ENCODE measurements at places on chromosomes 12 and 14. TPM values are rescaled to one million over a fixed set of nuclear protein-coding genes. Genes with fewer than 3 reads are reported as not detected.

GRCh38 chr12:77841521-77841920 is 10.8 kb downstream of the NAV3 start:
- no peaks in the 10 kb centered on the region for H3K4me1 ChIP-seq
- H3K27ac ChIP-seq = no peak overlapping the region
- no peaks in the 10 kb centered on the region for H3K36me3 ChIP-seq
- H3K27me3 ChIP-seq = no peaks in the 10 kb centered on the region

GRCh38 chr12:102957339-102958050 is at the start of gene ASCL1:
TSS of gene ASCL1 (plus strand) at chr12:102957674. CDS start at chr12:102958245, 571 bp downstream.
- peak; percentile 42 for DNase-seq
- no peak within 1 kb of the TSS for H3K27ac ChIP-seq
- H3K36me3 ChIP-seq = no peaks in the 10 kb centered on the region
- peaks cover 41% of the 10 kb centered on the region for H3K4me1 ChIP-seq
- H3K4me3 ChIP-seq = peak within 1 kb of the TSS; percentile 89
- peaks cover 80% of the 10 kb centered on the region for H3K27me3 ChIP-seq

GRCh38 chr12:42237853-42238239 is 202 bp downstream of the YAF2 start:
- no peak for DNase-seq
- H3K4me1 ChIP-seq = peaks cover 32% of the 10 kb centered on the region
- H3K36me3 ChIP-seq = no peaks in the 10 kb centered on the region
- no peaks in the 10 kb centered on the region for H3K27me3 ChIP-seq

The CLEC14A gene
- polyA plus RNA-seq = not detected

DNA sequence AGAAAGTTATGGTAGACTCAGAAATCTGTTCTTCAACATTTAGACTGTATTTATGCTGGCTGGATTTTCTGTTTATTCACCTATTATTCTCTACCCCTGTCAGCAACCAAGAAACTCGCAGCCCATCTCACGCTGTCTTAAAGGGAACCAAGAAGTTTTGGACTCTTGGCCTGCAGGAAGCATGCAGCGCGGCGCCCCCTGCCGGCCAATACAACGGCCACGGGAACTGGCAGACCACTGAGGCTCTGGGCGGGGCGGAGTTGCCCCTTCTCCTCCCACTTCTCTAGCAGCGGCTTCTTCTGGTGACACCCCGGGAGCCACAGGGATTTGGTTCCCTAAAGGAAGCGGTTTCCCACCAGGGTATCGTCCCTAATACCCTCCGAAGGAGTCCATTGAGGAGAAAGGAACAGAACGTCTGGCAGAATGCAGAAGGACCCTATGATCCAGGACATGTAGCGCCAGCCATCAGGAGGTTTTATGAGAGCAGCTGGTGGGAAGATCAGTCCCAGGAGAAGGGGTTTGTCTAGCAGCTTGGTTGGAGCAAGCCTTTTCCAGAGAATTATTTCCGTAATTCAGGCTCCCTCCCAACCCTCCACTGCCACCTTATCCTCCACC is 21.0 kb upstream of the RNASE2 start:
- DNase-seq = no peak
- H3K27ac ChIP-seq = no peak overlapping the region
- no peaks in the 10 kb centered on the region for H3K36me3 ChIP-seq
- no peak overlapping the region for H3K4me3 ChIP-seq

DNA sequence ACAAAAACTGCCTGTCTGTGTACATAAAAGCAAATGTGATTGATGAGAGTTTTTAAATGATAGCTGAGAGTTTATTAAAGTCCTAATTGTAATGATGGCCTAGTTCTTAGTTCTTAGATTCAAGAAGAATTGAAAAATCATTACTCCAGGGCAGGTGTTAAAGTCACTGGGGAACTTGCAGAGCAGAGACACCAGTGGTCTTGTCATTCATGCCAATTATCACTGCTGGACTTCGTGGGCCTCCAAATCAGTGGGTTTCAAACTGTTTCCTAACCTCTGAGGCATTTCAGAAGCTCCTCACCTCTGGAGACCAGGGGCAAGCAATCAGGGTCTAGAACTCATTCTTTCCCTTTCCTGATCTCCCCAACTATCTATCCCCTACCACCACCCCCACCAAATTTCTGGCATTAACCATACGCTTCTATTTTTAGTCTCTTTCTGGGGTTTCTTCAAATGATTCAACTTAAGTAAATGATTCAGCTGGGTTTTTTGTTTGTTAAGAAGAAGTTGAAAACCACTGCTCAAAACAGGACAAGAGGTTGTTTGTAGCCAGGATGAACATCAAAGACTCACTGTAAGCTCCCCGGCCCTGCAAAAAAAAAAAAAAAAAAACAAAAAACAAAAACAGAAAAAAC is 80.1 kb downstream of the CEP83 start:
- peaks cover 18% of the 10 kb centered on the region for H3K36me3 ChIP-seq
- no peak overlapping the region for H3K4me3 ChIP-seq
- no peak for DNase-seq
- H3K27me3 ChIP-seq = no peaks in the 10 kb centered on the region

GRCh38 chr12:104570174-104570907 is 113.6 kb downstream of the CHST11 start:
- peak overlapping the region; percentile 98 for H3K27ac ChIP-seq
- H3K36me3 ChIP-seq = peaks cover 6% of the 10 kb centered on the region
- H3K4me1 ChIP-seq = peaks cover 79% of the 10 kb centered on the region

- peak; percentile 53 for DNase-seq
- peak overlapping the region; percentile 80 for H3K4me3 ChIP-seq
- peaks cover 6% of the 10 kb centered on the region for H3K36me3 ChIP-seq
- peaks cover 38% of the 10 kb centered on the region for H3K4me1 ChIP-seq
- H3K27ac ChIP-seq = peak overlapping the region; percentile 92
- no peaks in the 10 kb centered on the region for H3K27me3 ChIP-seq
Measured at GRCh38 chr14:54627540-54628363, 60.8 kb downstream of the SAMD4A start.

DNA sequence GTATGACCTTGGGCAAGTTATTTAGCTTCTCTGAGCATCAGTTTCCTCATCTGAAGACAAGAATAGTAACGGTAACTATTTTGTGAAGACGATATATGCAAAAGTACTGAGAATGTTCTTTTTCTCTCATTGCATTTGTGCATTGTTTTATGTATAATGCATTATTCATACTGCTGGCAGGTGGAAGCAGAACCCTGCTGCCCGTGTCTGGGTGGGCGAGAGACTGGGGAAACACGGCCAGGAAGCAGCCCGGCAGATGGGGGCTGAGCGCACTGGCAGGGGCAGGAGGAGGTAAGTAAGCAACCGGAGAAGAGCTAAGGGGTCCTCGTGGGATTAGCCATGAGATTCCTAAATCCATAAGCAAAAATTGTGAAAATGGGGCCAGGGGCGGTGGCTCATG is 115.8 kb upstream of the MED13L start:
- H3K4me3 ChIP-seq = no peak overlapping the region
- DNase-seq = no peak
- H3K4me1 ChIP-seq = peaks cover 11% of the 10 kb centered on the region
- peaks cover under 1% of the 10 kb centered on the region for H3K36me3 ChIP-seq
- H3K27me3 ChIP-seq = no peaks in the 10 kb centered on the region

- H3K4me3 ChIP-seq = no peak overlapping the region
- no peaks in the 10 kb centered on the region for H3K36me3 ChIP-seq
- no peak overlapping the region for H3K27ac ChIP-seq
- peaks cover 11% of the 10 kb centered on the region for H3K27me3 ChIP-seq
Measured at GRCh38 chr14:54309615-54310014, 87.2 kb upstream of the CDKN3 start.

Measured in naive B cell (primary cell).